Ecto neural progenitor cell (in vitro differentiated cells): ENCODE measurements at places on chromosomes 11 and 22.
A peak's percentile ranks its signal among the peaks of the same experiment; 100 is the strongest.

DNA sequence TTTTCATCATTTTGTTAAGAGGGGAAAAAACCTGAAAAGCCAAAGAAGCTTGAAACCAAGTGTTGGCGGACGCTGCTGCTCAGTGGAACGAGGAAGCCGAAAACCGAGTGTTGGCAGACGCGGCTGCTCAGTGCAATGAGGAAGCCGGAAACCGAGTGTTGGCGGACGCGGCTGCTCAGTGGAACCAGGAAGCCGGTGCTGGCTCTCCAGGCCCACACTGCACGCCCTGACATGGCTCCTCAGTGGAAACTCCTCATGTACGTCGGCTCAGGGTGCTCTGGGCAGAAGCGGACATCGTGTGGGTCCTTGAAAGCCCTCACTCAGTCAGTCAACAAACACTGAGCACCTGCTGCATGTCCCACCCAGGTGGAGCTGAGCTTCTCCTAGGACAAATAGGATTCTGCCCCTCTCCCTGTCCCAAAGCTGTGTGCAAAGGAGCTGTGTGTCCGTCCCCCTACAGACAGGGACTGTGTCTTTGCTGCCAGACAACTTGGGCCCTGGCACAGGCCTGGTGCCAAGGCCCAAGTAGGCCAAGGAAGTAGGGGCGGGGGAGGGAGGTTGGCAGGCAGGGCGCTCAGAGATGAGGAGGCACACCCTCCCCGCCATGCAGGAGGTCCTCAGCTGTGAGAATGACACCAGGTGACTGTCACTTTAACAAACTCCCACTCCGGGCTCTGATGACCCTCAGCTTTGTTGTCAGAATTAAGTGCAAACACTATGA, 37.3 kb downstream of the PHF21B start:
- DNase-seq: no peak

GRCh38 chr11:79768343-79768742, 327.5 kb upstream of the TENM4 start:
- no peak for DNase-seq

DNA sequence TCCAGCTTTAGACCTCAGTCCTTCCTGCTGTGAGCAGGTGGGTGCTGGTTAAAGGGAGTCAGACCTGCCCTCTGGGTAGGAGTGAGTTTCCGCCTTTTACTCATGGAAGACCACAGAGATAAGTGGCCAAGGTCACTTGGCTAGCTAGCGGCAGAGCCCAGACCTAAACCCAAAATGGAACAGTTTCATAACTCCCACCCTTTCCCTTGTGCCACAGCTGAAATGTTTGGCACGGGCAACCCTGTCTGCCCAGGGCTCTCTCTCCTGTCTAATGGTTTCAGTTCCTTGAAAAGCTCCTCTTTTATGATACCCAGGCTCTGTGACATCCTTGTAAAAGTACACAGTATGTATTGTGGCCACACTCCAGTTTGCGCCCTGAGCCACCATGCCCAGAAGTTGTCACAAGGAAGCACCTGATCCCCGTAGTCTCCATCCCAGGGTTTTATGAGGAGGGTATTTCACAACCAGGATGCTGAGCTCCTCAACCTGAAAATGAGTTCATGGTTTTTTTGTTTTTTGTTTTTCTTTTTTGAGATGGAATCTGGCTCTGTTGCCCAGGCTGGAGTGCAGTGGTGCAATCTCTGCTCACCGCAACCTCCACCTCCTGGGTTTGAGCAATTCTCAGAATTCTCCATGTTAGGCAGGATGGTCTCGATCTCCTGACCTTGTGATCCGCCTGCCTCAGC, 5.1 kb downstream of the MB start:
- DNase-seq: no peak

GRCh38 chr11:62463121-62463542, 44.3 kb downstream of the SCGB1A1 start:
- DNase-seq: no peak

GRCh38 chr11:128428935-128429334, 158.4 kb downstream of the ETS1 start:
- DNase-seq: no peak

DNA sequence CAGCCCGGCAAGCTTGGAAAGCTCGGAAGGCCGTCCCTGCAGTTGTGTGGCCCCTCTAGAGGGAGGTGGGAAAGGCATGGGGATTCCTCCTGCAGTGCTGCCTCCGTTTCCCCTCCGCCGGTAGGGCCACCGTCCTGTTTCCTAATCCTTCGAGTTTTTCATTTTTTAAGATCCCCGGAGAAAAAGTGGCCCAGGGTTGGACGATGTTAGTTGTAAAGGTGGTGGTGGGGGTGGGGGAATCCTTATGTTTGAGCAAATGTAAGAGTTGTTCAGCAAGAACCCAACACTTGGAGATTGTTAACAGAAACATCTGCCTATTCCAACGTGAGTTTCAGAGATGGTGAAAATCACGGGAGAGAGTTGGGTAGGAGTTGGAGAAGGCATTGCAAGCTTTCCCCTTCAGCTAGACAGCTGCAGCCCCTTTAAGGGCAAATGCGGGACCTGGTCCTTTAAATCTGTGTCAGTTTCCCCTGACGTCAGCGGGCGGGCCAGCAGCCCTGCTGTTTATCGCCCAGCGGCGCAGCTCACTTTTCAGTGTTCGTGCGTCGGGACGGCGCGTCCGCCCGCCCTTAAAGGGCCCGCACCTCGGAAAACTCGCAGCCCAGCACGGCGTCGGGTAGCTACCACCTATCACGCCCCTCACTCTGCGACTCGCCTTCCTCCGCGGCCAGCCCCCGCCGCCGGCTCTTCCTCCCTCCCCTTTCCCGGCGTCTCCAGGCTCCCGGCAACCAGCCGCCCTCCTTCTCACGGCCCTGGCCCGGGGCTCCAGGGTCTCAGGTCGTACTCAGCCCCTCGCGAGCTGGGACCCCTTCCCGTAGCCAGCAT, at the start of gene SIDT2:
TSS of gene SIDT2 (plus strand) at position 534 of the 825 bp plus-strand sequence. CDS start 521 bp downstream, outside the sequence.
- DNase-seq: peak; percentile 94

- no peak for DNase-seq
Observed at GRCh38 chr11:125513705-125514265, 17.7 kb upstream of the FEZ1 start.

DNA sequence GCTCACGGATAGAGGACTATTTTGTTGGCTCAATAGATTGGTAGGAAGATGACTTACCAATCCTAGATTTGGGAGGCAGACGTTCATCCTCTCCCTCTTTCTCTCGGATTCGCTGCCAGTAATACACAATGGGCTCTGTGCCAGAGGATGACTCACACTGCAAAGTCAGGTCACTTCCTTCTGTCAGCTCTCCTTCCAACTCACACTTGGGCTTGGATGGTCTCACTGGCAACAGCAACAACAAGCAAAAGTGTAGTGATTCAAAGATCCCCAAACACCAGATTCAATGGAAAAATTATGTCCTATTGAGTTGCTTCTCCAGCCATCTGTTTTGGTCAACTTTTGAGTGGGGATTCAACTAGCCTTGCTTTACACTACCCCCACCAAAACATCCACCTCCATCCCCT, 21.7 kb upstream of the HSPA8 start:
- no peak for DNase-seq

- DNase-seq: no peak
Observed at GRCh38 chr11:4826425-4826824, 5.3 kb downstream of the OR51F2 start.

GRCh38 chr11:128290106-128290840, 297.1 kb downstream of the ETS1 start:
- no peak for DNase-seq

DNA sequence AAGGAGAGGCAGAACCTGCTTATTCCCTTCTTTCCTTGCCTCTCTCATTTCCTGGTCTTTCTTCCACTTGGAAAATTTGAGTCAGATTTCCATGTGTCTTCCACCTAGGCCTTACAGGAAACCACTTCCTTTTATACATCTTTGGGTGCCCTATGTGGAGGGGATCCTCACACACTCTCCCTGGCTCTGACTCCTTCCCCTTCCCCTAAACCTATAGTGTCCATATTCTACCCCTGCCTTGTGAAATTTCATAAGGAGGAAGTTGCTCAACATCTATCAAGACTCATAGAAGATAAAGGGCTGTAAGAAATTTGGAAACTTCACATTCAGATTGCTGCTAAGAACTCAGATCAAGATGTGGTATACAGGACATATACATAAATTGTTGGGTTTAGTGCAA, 20.4 kb downstream of the TUG1 start:
- DNase-seq: no peak

DNA sequence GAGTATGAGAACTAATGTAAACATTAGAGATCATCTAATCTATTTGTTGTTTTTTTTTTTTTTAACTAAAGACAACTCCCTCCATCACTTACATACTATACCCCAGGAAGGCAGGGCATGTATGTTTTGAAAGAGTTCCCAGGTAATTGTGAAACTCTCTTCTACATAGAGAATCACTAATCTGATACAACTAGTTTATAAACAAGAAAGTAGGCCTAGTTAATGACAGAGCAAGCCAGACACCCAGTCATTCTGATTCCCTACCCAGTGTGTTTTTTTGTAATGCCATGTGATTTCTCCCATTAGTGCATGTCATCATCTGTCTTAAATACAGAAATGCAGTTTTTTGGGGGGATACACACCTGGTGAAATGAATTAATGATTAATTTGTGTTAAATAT, 120.9 kb downstream of the C11orf65 start:
- no peak for DNase-seq

GRCh38 chr22:48429446-48430020, 1398.1 kb downstream of the BRD1 start:
- DNase-seq: no peak

DNA sequence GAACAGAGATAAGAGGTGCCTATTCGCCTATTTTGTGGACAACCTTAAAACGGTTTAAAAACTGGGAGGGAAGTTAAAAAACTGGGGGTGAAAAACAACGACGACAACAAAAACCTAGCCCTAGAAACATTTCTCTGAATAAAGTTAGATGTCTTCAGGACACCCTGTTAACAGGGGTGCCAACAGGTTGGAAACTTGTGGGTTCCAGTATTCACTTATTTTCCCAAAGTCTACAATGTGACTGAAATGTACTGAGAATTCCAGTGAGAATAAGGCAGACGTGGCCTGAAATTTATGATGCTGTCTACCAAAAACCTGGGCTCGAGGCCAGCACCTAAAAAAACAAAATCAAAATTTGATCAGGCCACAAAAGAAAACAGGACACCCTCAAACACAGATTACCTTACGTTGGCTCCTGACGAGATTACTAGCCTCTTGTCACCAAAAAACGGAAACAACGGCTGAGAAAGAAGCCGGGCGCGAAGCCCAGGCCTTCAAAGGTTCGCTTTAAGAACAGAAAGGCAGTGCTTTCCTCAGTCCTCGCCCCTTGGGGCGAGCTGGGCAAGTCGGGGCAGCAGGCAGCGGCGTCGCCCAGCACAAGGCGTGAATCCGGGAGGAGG, 906 bp downstream of the CCDC90B start:
- DNase-seq: no peak

- no peak for DNase-seq
Observed at GRCh38 chr22:38203090-38203810, 1.5 kb downstream of the MAFF start.

DNA sequence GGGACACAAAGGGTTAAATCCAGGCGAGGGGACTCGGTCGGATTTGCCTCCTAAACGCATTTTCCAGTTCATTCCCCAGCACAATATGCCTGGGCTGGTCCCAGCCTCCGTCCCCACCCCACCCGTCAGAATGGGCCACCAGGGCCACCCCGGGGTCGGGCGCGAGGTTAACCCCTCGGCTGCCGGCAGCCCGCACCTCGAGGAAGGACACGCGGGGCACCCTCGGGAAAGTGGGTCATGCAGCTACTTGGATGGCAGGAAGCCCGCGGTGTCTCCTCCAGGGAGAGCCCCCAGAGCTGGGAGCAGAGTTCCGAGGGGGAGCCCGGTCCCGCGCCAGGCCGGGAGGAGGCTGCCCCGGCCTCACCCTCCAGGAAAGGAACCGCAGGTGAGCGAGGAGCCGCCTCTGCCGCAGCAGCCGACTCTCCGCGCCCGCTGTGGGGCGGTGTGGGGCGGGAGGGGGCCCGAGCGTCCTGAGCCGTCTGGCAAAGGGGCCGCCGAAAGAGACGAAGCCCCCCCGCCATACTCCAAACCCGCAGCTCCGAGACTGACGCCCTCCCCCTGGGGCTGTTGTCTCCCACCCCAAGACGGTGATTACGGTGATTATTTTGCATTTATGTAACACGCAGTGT, 1.4 kb downstream of the NECTIN1 start:
- DNase-seq: peak; percentile 89

DNA sequence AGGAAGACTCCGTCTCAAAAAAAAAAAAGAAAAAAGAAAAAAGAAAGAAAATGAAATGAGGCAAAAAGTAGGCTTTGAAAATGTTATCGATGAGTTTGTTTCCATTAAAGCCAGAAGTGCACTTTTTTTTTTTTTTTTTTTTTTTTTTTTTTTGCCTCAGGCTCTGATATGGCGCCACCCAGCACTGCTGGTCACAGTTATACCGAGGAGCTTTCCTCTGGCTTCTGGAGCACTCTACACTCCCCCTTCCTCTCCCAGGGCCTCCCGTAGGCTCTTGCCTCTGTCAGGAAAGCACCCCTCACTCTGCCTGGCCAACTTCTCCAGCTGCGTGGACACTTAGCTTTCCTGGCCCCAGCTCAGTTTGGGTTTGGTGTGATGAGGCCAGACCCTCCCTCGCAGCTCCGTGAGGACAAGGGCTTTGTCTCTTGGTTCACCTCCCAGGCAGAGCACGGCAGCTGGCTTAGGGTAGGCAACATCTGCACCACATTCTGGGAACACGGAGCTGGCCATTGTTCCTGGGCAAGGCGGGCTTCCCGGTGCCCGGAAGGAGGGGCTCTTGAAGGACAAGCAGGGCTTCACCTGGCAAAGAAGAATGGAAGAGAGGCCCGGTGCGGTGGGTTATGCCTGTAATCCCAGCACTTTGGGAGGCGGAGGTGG, 16.9 kb downstream of the FADS2 start:
- DNase-seq: no peak

- DNase-seq: no peak
Observed at GRCh38 chr11:16792426-16792825, 54.0 kb downstream of the C11orf58 start.

GRCh38 chr11:103736315-103737036, 300.0 kb upstream of the DDI1 start:
- DNase-seq: no peak

DNA sequence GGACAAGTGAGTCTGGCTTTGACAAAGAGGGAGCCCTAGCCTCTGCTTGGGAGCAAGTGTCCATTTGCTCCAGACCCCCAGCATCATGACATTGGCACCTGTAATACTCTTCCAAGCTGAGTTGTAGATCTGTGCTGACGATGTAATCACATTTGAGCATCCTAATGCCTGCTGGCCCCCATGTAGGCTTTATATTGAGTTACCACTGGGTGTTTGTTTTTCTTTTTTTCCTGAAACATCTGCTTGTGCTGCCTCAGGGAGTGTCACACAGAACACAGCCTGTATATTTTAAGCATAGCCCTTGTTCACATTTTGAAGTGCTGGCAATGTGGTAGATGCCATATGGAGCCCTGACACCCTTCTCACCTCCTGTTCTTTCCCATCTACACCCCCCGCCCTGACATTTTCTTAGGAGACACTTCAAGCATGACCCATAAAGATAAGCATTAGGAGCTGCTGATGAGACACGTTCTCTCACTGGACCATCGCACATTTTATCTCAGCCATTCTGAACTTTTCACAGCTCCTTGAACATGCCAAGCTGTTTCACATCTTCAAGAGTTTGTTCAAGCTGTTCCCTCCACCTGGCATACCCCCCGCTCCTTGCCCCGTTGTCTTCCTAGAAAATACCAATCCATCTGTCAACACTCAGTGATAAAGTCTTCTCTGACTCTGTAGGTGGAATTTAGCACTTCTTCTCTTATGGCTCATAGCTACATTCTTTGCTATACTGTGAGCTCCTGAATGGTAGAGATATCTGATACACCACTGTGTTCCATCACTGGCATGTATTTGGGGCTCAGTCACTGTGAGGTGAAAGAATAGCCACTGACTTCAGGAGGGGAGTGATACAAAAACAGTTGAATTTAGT, 128.7 kb downstream of the TRIM44 start:
- no peak for DNase-seq

GRCh38 chr11:44973632-44974401, 23.1 kb upstream of the TP53I11 start:
- DNase-seq: no peak
